RWPE1 (cell line): ENCODE measurements at places on chromosomes 5 and 9.

GRCh38 chr9:135402048-135402738, 77.4 kb upstream of the PPP1R26 start:
- DNase-seq, result no peak

DNA sequence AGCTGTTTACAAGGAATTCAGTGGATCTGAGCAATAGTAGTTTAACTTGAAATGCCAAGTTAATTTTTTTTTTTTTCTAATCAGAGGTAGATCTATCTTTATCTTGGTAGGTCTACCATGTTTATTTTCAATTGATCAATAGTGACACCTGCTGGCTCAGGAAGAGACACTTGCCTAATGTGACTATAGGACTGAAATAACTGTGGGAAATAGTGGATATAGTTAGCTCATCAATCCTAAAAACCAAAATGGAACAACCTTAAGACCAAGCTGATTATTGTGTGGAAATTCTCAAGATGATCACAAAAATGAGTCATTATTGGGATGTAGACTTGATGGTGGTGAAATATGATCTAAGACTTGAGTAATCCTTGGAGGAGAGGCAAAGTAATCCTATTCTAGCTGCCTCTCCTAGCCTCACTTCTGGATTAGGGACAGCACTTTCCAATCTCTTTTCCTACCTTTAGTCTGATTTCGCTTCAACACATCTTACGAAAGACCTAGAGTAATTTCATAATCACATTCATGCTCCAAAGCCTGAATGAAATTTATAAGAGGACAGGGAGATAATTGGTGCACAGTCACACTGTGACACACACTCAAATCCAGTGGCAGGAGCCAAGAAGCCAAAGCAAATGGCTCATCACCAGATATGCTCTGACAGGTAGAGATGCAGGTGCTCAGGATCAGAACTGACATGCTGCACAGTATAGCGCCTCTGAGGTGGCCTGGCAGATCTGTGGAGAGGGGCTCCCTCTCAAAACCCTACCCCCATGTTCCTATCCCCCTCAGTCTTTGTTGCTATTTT, 156.3 kb downstream of the HMHB1 start:
- peak; percentile 58 for DNase-seq

GRCh38 chr5:88661806-88662207, 221.2 kb downstream of the MEF2C start:
- DNase-seq, result no peak

DNA sequence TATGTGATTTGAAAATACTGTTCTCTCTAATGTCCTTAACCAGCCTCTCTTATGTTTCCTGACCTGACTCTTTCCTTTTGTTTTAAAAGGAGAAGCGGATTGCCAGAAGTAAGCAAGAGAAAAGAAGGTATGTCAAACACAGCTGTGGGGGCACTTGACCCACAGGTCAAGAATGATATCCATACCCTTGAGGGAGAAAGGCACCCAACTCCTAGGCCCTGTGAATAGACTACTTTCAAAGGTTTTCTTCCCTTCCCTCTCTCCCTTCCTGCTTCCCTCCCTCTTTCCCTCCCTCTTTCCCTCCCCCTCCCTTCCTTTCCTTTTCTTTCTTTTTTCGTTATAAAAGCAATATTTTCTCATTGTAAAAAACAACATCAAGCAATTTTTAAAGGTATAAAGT, 306.8 kb downstream of the TRPM3 start:
- no peak for DNase-seq

DNA sequence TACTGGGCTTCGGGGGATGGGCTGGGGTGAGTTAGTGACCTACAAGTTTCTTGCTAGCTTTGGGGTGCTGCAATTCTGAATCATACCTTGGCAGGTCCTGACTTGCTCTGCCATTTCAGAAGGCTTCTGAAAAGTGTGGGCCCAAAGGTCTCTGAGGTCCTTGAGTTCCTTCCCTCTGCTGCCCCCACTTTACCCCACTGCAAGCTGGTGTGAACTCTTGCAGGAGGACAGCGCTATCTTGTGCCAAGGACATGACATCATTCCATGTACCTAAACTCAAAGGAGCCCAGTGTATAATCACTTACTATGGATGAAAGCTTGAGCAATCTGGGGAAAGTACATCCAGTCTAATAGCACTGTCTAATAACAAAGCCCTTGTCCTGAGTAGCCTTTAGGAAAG, 157.4 kb downstream of the RMI1 start:
- DNase-seq, result peak; percentile 74

DNA sequence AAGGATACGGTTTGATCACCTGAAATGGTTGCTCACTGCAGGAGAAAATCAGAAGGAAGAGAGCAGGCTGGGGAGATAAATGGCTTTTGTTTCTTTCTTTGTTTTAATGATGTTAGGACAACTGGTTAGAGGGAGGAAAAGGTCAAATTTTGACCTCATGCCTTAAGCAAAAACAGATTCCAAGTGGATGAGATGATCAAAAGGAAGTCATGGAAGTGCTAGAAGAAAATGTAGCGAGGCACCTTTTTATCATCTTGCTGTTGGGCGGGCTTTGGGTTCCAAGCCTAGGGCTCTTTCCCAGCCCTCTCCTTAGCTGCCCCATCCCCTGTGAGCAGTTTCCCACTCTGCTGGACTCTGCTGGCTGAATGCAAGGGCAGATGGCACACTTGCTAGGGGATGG, 127.9 kb downstream of the ADAMTS2 start:
- DNase-seq, result no peak

DNA sequence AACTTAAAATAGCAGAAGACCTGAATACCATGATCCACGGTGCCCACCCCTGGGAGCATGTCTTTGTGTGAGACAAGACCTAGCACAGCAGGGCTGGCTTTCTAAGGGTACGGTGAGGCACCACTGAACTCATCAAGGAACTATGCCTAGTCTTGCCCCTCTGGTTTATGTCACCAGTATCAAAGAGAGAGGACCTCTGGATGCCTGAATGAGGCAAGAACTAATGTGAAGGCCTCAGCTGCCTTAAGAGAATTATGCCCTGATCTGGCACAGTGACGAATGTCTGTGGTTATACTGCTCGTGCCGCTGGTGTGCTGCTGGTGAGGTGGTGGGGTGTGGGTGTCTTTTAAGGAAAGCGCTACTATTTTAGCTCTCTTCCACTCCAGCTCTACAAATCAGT, 23.0 kb downstream of the NREP start:
- no peak for DNase-seq

GRCh38 chr9:91426123-91426745, 2.6 kb upstream of the NFIL3 start:
- peak; percentile 71 for DNase-seq

DNA sequence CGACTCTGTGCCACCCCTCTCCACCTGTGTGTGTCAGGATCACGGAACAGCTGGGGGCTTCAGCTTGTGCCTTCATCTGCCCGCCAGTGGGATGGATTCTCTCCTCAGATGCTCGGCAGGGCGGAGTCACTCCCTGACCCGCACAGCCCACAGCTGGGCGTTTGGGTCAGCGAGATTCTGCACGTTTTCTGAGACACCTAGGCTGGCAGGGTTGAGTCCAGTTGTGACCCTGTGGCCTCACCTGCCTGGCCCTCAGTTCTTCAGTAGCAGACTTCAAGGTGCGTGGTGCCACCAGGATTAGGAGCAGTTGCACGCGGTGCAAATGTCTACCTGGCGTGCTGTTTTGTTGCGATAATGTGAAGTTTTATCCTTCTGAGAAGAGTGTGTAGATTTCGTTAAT, 5.0 kb downstream of the NDUFS6 start:
- no peak for DNase-seq

DNA sequence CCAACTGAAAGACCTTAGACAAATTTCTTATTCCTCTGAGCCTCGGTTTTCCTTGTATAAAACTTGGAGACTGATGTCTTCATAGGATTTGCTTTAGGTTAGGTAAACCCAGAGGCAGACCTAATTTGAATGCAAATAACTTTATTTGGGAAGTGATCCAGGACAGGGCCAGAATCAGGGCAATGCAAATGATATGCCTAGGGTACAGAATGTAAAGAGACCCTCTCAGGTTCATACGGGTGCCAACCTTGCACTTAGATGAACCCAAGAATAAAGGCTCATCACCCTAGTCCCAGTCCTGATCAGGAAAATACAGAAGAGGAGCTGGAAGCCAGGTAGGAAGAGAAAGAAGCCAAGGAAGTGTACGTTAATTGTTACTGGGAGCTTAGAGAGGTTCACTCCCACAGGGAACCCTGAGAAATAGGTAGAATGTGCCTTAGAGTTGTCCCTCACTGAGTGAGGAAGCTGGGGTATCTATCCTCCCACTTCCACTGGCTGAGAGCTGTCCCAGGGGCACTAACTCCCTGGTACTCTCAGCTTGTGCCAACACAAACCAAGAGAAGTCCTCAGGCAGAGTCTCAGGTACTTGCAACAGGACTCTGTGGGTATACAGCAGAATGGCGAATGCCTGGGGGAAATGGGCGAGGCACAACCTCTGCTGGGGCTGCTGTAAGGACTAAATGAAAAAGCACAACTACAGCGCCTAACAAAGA, 3.1 kb upstream of the HK3 start:
- no peak for DNase-seq

- no peak for DNase-seq
Observed at GRCh38 chr5:5089895-5090649, 50.1 kb upstream of the ADAMTS16 start.

GRCh38 chr5:53820119-53820801, 259.8 kb downstream of the NDUFS4 start:
- no peak for DNase-seq

DNA sequence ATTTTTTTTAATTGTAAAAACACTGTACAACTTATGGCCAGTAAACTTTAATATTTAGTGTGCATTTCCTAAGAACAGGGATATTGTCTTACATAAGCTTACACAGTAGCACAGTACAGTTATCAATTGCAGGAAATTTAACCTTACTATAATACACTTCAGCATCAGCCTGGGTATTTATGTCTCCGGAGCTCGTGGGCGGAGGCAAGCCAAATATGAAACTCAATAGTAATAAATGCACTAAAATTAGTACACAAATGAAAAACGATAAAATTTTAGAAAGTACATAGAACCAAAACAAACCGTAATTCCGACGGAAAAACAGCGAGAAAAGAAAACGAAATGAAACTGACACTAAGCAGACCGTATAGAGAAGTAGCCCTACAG, 91.2 kb downstream of the ANXA2R start:
- DNase-seq, result no peak

GRCh38 chr5:163564321-163564938, 59.0 kb downstream of the MAT2B start:
- peak; percentile 56 for DNase-seq

DNA sequence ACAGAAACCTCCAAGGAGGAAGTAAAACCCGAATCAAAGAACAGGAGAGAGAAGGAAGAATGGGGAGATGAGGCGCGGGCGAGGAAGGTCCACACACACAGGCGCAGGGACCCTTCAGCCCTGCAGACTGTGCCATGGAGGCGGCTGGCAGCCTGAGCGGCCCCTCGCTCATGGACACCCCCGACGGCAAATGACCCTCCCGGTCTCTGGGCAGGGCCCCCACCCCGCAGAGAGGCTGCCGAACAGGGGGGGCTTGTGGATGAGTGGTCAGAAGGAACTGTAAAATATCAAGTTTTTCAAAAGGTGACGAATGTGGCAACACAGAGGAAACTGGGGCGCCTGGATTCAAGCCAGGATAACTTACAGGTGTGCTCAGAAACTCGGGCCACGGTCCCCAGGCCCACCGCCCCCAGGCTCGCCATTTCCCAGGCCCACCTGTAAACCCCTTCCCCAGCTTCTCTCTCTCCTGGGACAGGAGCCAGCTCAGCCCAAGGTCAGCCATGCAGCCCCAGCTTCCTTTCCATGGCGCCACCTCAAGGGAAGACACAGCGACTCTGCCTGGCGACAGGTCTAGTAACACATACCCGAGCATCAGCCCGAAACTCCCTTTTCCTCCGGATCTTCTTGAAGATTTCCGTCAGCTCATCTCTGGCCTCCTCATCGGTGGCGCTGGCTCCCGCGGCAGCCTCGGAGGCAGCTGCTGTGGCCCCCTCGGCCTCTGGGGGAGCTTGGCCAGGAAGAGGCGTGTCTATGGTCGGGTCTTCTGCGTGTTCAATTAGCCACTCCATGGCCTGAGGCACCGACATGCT, 16.5 kb downstream of the UBAC1 start:
- DNase-seq, result no peak

DNA sequence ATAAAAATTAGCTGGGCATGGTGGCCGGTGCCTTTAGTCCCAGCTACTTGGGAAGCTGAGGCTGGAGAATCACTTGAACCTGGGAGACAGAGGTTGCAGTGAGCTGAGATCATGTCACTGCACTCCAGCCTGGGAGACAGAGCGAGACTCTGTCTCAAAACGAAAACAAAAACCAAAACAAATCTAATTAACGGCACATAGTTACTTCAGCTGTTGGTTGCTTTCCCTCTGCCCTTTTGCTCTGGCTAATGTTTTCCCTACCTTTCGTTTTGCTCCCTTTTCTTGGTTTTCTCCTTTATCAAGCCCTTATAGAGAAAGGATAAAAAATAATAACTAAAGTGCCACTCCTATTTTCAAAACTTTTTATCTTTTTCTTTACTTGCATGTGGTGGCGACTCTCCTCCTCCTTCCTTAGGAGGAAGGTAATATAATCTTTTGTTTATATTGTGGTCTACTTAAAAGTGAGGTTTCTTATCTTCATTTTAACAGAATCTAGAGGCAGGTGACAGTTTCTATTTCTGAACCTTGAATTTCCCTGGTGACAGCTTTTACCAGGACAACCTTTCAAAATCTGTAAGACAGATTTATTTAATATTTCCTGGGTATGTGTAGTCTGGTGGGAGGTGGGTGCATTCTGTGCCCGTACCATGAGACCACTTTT, 125.4 kb downstream of the ARHGEF28 start:
- no peak for DNase-seq

DNA sequence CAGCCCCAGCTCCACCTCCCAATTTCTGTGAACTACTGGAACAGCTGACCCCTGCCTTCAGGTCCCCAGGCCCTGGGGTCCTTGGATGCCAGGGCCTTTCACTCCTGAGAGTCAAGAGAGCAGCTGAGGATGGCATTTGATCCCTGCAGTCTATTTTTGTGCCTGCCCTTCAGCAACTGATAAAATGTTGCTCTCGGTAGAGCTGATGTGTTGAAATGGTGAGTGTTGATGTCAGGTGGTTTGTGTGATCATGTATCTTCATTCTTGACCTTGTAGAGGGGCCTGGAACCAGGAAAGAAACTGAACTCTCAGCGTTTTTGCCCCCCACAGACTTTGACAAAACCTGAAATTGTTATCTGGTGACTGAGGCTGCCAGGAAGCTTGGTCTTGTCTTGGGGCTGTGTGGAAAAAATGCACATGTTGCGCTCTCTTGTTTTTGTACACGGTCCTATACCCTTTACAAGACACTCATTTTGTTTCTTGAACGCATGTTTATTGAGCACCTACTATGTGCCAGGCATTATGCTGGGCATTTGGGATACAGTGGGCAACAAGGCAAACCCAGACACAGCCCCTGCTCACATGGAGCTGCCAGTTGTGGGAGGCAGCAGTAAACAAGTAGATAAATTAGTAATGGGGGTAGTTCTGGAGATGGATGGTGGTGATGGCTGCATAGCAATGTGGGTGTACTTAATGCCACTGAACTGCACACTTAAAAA, 78.3 kb downstream of the PPARGC1B start:
- DNase-seq, result no peak
